ENCODE measurements at places on chromosomes 2 and 18.

DNA sequence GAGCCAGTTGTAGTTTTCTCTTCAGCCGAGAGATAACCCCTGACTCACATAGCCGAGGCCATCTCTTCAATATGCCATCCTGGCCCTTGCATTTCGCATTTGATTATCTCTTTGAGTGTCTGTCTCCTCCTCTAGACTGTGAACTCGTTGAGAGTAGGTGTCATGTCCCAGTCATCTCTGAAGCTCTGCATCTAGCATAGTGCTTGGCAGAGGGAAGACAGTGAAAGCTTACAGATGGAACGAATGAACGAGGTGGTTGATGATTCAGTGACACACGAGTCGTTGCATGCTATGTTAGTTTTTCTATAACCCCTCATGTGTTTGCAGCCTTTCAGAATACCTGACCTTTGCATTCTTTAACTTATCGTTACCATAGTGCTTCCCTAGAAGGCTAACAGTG is 59.9 kb upstream of the CYRIA start:
- DNase-seq: no peak

GRCh38 chr2:167200019-167200418 is 311.7 kb downstream of the XIRP2 start:
- no peak for DNase-seq

GRCh38 chr2:72013726-72014125 is 133.9 kb downstream of the CYP26B1 start:
- no peak for DNase-seq

DNA sequence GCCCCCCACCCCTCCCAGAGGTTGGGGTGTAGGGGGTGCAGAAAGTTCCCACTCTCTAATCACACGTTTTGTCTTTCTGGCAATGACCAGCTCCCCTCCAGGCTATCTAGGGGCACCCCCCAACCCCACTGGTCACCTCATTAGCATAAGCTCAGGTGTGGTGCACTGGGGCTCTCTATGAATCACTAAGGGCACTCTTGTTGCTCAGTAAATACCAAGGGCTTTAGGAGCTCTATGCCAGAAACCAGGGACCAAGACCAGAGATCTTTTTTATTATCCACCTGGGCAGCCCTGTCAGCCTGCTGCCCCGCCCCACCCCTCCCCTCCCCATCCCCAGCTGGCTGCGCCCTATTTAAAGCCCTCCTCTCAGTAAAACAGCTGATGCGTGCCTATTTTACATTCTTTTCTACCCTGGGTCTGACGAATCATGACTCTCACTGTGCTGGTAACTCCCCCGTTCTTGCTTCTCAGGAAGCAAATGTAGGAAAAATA is 24.3 kb downstream of the NCK2 start:
- no peak for DNase-seq

- DNase-seq: no peak
Measured at GRCh38 chr2:201072201-201072530, 365 bp downstream of the NDUFB3 start.

DNA sequence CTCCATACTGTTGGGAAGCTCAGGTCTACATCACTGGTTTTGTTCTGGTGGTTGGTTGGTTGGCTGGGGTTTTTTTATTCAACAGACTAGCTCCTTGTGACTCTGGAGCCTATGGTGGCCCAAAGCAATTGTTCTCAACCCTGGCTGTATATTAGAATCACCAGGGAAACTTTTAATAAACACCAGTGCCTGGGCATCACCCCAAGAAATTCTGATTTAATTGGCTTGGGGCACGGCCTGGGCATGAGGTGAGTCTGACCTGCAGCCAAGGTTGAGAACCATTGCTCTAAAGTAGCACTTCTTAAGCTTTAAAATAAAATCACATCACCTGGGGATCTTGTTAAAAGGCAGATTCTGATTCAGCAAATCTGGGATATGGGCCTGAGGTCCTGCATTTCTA is 184.1 kb downstream of the C1D start:
- DNase-seq: no peak
